Activated T-cell treated with anti-CD3 and anti-CD28 coated beads, Interleukin-2, amount 50 U/mL, for 72 hours (primary cell): ENCODE measurements at places on chromosomes 6 and 20. TPM values are rescaled to one million over a fixed set of nuclear protein-coding genes. Genes with fewer than 3 reads are reported as not detected.
A peak's percentile ranks its signal among the peaks of the same experiment; 100 is the strongest.

- peaks cover 6% of the 10 kb centered on the region for H3K36me3 ChIP-seq
- peaks cover 39% of the 10 kb centered on the region for H3K4me1 ChIP-seq
- no peak overlapping the region for H3K27ac ChIP-seq
- DNase-seq: peak; percentile 37
- peak overlapping the region; percentile 64 for H3K4me3 ChIP-seq
- peaks cover 91% of the 10 kb centered on the region for H3K27me3 ChIP-seq
Measured at GRCh38 chr6:27547157-27548075, 74.5 kb upstream of the ZNF184 start.

DNA sequence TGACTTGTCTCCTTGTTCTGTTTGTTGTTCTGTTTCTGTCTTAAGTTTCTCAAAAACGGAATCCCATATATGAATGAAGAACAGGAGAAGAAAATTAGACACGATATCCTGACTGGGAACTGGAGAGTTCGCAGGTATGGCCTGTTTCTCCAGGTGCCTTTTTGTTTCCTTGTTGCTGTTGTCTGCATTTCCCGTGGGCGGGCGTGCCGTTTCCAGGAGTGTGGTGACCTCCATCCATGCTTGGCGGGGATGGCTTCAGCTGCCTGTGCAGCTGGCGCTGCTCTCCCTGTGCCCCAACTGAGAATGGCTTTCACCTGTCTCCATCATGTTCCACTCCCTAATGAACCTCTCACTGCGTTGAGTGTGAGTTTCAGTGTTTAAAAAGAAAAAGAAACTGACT, 4.4 kb downstream of the PNLDC1 start:
- H3K27me3 ChIP-seq: no peaks in the 10 kb centered on the region
- no peak overlapping the region for H3K27ac ChIP-seq
- H3K36me3 ChIP-seq: peaks cover 1% of the 10 kb centered on the region
- H3K4me3 ChIP-seq: no peak overlapping the region

DNA sequence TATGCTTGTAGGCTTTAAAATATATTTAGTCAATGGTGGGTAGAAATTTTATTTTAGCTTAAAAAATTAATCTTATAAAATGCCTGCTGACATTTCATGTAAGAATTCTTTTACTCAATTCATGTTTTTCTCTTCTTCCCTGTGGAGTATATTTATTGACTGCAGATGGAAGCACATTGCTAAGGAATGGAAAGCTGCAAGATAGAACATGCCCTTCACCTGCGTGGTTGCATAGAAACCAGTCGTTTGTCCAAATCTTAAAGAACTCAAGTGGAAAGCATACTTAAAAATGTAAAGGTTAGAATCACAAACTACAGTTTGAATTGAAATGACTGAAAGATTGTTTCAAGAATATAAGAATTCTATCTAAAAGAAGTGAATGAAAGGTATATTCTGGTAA, 30.7 kb downstream of the C6orf163 start:
- no peak for DNase-seq
- peaks cover 5% of the 10 kb centered on the region for H3K4me1 ChIP-seq
- no peaks in the 10 kb centered on the region for H3K36me3 ChIP-seq

DNA sequence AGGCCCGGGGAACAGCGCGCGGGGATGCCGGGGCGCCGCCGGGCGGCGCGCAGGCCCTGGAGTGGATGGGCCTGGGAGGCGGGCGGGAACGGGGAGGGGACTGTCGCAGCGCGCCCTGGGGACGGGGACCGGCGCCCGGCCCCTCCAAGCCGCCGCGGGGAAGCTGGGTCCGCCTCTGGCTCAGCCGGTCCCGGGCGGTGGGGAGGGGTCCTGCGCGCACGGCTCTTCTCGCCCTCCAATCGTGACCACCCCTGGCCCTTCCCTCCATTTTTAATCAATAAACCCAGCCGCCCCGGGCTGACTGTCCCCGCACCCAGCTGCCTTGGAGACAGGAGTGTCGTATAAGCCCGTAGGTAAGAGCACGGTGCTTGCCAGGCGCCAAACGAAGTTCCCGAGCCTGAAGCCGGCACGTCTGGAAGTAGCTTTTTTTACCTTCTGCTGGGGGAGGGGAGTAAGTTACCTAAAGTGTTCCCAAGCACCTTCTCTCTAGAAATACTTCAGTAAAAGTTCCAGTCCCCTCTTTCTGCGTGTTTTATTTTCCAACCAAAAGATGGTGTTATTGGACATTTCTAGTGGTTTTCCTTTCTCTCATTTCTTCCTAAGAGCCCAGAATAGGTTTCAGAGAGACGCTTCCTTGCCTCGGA, 780 bp upstream of the TAF4 start:
- H3K4me1 ChIP-seq: peaks cover 46% of the 10 kb centered on the region
- peak overlapping the region; percentile 86 for H3K4me3 ChIP-seq
- H3K27ac ChIP-seq: peak overlapping the region; percentile 98
- no peak for DNase-seq
- H3K36me3 ChIP-seq: no peaks in the 10 kb centered on the region

ZNF133 gene
- total RNA-seq: 12.5 TPM

GRCh38 chr6:89599727-89600126, 38.8 kb downstream of the LYRM2 start:
- H3K4me1 ChIP-seq: peaks cover 33% of the 10 kb centered on the region
- no peak for DNase-seq
- no peak overlapping the region for H3K4me3 ChIP-seq
